ENCODE measurements at places on chromosomes 3 and 15.
A peak's percentile ranks its signal among the peaks of the same experiment; 100 is the strongest.

GRCh38 chr15:87387766-87388165 is 868.8 kb downstream of the NTRK3 start:
- no peak for DNase-seq

DNA sequence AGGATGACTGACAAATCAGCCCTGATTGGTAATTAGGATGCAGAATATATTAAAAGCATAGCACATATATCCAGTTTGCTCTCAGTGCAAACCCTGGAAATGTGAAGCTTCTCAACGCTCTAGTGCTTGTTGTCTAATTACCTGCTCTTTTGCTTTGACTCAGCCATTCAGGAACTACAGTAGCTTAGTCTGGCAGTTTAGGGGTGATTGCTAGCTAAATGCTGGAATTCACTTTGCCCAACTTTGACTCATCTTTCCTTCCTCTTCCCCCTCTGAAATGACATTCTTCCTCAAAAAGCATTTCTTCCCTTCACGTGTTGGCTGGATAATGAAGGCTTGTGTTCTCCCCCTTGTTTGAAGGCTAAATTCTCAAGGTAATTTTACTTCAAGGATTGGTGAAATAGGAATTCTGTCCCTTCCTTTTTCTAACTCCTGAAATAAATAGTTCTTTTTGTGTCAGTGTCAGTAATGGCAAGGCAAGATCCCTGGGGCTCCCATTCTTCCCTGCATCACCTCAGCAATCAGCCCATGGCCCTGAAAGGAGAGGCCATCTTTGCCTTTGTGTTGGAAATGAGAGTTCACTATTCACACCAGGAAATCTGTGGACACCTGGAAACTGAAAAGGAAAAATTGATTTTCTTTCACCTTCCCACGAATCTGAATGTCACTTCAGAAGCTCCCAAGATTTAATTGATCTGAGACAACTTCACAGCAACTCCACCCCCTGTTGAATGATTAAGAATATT is 103.6 kb downstream of the ECT2 start:
- no peak for DNase-seq

DNA sequence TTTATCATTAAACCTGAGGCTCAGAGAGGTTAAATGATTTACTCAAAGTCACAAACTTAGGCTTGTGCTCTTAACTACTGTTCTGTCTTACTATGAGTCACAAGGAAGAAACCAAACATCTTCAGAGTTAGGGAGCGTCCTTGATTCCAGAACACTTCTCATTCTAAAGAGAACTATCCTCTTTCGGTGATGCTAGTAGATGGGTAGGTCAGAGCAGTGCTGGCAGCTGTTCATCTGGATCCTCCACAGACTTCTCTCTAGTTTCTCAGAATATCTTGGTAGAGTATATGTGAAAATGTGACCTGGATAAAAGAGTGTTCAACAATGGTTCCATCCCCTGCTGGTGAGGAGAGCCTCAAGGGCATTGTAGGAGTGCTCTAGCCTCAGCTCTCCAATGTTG is 3.3 kb downstream of the ARL6IP5 start:
- no peak for DNase-seq

GRCh38 chr3:149647812-149648211 is 10.0 kb downstream of the WWTR1 start:
- DNase-seq: no peak

DNA sequence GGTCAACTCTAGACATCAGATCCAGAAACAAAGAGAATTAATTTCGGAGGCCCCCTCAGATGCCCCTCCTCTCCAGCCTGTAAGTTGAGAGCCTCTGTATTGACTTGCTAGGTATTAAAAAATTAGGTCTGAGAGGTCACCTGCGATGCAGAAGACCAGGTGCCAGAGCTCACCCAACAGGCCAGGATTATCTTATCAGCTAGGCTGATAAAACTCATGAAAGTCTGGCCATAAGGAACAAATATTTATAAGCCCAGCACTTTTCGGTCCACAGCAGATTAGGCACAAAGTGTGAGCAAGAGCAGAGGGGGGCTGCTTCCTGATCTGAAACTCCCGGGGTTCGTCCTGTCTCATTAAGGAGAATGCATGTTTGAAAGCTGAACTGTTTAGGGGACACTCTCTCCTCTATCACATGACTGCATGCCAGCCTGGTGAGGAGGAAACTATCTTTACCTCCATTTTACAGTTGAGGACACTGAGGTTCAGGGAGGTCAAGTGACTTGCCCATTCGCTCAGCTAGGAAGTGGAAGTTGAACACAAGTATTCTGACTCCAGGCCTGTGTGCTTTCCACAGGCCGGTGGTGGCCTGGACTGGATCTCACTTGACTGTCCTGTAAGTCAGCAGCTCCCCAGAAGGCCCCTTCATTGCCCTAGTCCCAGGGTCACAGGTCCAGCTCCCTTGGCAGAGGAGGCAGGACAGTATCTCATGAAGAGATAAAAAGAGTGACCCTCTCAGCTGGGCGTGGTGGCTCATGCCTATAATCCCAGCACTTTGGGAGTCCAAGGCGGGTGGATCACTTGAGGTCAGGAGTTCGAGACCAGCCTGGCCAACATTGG is 39.6 kb upstream of the MAGEF1 start:
- DNase-seq: no peak

- no peak for DNase-seq
Measured at GRCh38 chr3:174321548-174321947, 537.6 kb upstream of the NAALADL2 start.

DNA sequence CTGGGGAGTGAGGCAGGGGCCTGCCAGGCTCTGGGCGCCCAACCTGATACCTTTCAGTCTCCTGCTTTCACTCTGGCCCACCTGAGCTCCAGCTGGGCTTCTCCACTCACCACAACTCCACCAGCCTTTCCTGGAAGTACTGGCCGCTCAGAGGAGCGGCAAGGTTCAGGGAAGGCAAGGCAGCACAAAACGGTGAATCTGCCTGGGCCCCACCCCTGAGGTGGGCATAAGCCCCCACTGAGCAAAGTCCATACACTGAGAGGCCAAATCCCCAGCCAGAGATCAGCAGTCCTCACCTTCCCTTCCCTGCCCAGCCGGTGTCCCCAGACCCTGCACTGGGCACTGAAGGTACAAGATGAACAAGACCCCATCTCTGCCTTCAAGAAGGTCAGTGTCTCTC is 70.7 kb downstream of the TLE3 start:
- DNase-seq: no peak

GRCh38 chr3:103657756-103658155 is 1222.9 kb downstream of the ZPLD1 start:
- no peak for DNase-seq

DNA sequence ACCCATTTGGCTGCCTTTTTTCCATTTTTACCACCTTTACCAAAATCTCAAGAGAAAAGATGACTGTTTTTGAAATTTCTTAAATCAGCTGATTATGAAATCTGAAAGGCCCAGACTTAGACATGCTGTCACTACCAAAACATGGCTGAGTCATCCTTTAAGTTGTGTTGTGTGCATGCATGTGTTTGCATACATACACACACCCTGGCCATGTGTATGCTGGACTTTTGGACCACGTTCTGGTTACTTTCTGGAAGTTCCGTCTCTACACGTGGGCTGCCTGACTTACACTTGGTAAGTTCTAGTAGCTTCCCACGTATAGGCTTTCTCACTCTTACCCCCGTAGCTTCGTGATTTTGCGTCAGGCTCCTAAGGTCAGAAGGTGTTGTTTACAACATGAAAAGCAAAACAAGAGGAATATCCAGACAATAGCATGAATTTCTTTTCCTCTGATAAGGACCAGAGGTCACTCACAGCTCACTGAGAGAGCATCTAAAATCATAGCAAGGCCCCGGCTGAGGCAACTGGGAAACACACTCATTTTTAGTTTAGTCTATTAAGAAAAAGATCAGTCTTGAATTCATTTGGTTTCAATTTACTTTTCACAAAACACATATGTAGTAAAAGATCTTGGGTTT is 62.4 kb downstream of the COL8A1 start:
- DNase-seq: no peak

GRCh38 chr3:188154809-188155574 is 1.0 kb downstream of the LPP start:
- no peak for DNase-seq

DNA sequence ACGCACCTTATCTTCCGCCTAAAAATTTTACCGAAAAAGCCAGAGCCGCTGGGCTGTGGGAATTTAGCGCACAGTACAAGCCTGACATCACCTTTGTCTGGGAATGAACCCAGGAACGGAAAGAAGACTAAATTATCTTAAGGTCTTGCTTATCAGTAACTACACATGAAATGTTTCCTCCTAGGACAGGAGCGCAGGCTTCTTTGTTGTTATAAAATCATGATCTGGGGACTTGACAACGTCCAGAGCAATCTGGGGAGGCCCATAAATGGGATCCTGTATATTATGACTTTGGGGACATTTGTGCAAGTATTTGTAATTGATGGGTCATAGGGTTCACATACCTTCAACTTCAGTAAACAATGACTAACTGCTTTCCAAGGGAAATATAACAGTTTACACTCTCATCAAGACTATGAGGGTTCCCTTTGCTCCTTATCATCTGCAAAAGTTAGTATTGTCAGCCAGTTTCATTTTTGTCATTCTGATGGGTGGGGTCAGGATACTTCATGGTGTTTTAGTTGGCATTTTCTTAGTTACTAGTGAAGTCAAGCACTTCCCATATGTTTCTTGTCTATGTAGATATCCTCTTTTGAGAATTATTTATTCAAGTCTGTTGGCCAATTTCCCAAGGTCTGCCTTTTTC is 213.9 kb upstream of the PFN2 start:
- DNase-seq: no peak

GRCh38 chr3:39980058-39980457 is 170.6 kb downstream of the MYRIP start:
- no peak for DNase-seq

GRCh38 chr15:63990454-63990853 is 55.8 kb downstream of the DAPK2 start:
- no peak for DNase-seq

GRCh38 chr3:54577313-54577712 is 350.5 kb downstream of the LRTM1 start:
- no peak for DNase-seq

DNA sequence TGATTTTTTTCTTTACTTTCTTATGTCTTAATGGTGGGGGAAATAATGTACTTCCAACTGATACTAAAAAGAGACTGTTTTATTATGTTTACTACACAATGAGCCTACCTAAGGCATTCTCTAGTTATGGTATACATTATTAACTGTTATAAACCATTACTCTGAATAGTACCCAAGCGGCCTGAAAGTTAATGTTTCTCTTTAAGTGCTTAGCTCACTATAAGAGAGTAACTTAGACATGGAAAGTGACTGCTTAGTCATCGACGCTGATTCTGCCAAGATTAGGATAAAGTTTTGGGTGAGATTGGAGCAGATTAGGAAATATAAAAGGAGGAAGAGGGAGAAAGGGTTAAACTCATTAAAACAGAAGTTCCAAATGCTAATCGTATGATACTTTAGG is 365.0 kb downstream of the NLGN1 start:
- no peak for DNase-seq

DNA sequence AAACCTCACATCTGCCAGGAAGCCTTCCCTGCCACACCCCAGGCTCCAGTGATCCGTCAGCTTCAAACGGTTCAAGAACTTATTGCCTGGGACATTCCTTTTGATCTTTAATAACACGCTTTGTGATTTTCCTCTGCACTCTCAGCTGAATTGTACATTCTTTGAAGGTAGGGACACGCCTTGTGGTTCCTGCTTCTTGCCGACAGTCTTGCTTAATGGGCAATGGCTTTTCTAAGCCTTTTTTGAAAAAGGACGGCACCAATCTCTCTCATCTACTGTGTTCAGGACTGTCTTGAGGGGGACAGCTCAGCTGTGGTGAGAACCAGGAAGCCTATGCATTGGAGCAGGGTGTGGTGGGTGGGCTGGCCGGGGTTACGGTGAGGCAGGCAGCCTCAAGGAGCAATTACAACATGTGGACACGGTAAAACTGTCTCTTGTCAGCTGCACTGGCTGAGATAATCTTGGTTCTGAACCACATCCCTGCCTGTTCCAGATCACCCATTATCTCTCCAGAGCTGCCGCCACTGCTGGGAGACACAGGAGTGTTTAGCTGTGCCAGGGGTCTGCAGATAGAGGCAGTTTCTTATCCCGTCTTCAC is 46.0 kb upstream of the GLCE start:
- DNase-seq: no peak

- no peak for DNase-seq
Measured at GRCh38 chr3:12178091-12178820, 19.5 kb upstream of the TIMP4 start.

DNA sequence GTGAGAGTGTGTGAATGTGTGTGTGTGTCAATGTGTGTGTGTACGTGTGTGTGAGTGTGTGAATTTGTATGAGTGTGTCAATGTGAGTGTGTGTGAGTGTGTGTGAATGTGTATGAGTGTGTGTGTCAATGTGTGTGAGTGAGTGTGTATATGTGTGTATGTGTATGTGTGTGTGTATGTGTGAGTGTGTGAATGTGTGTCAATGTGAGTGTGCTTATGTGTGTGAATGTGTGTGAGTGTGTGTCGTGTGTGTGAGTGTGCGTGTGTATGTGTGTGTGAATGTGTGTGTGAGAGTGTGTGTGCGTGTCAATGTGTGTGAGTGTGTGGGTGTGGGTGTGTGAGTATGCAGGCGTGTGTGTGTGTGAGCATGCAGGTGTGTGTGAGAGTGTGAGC is 93.5 kb upstream of the ALDH1A3 start:
- DNase-seq: no peak

- no peak for DNase-seq
Measured at GRCh38 chr3:127103080-127103479, 89.9 kb upstream of the PRR23E start.

- no peak for DNase-seq
Measured at GRCh38 chr3:138863776-138864113, 29.0 kb upstream of the PIK3CB start.

DNA sequence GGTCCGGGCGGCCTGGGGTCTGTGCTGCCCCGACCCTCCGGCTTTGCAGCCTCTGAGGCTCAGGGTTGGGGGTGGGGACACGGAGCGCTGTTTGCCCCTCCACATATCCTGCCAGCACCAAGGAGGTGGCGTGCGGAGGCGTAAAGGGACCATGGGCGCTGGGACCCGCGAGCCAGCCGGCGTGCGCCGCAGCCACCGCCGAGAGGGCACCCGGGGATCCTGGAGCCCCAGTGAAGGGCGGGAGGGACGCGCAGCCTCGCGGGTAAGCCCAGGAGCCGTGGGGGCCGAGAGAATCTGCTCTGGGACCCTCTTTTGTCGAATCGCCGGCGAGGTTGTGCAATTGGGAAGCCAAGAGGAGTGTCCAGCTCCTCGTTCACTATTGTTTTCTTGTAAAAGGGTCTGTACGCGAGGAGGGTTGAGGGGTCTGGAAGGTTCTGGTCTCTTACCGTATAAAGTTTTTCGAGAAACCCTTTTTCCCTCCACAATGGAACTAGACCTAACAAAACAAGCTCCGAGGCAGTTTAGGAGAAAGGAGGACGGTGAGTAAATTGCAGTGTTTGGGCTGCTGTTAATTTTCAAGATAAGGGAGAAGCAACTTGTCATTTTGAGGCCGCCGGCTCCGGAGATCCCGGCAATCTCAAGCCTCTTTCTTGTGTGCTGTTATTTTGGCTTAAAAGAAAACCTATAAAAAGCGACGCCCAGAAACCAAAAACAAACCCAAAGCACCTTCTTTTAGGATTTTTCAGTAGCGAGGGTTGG is 29.9 kb upstream of the ST3GAL6 start:
- peak; percentile 67 for DNase-seq

GRCh38 chr3:144415492-144415891 is 443.9 kb downstream of the DIPK2A start:
- no peak for DNase-seq

Measured in nephron progenitor cell (in vitro differentiated cells).